BJ (cell line): ENCODE measurements at places on chromosomes 3 and 15.

GRCh38 chr3:124599779-124600693 lies 130.2 kb upstream of the UMPS start:
- DNase-seq, result no peak

- DNase-seq, result peak; percentile 99
Measured at GRCh38 chr3:175002732-175003143, 143.6 kb downstream of the NAALADL2 start.

- no peak for DNase-seq
Measured at GRCh38 chr3:142888099-142888480, 793 bp downstream of the PCOLCE2 start.

DNA sequence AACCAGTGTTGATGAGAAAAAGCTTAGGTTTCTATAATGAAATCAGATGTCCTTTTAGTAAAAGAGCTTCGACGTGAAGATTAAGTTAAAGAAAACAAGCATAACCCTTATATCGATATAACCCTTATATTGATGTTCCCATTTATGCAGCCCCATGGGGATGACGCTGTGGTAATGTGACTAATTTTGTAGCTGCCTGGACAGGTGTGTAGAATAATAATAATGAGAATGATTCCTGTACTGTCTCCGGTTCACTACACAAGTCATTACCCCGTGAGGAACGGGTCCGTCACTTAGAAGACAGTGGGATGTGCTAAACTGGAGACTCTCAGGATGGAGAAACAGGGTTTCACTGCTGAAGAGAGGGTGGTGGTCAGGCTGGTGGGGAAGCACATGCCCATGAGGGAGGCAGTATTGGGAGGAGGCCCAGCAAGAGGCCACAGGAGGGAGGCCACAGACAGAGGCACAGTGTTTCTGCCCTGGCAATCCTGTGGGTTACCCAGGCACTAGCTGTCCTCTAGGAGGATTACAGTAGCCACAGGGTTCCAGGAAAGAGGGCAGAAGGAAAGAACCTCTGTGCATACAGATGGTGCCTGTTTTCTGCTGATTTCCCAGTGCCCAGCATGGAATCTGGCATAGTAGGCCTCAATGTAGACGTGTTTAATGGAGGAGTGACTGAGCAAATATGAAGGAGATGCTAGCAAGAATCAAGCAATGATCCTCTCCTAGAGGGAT lies 191.1 kb upstream of the TSC22D2 start:
- DNase-seq, result no peak

- DNase-seq, result no peak
Measured at GRCh38 chr3:26721047-26721446, 98.5 kb downstream of the LRRC3B start.

DNA sequence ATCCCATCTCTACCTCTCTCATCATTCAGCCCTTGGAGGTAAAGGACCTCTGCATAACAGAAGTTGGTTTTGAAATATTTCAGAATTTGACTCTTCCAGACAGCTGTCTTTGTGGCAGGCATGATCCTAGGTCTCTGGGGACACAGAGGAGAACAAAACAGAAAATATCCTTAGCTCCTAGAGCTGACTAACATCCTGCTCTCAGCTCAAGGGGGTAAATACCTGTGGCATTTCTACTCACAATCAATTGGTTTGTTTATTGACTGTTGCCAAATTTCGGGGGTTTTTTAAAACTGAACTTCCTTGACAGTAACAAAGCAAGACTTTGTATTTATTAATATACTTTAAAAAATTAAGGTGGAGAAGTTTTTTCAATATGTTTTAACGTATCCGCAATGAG lies 78.8 kb downstream of the EOMES start:
- DNase-seq, result no peak

DNA sequence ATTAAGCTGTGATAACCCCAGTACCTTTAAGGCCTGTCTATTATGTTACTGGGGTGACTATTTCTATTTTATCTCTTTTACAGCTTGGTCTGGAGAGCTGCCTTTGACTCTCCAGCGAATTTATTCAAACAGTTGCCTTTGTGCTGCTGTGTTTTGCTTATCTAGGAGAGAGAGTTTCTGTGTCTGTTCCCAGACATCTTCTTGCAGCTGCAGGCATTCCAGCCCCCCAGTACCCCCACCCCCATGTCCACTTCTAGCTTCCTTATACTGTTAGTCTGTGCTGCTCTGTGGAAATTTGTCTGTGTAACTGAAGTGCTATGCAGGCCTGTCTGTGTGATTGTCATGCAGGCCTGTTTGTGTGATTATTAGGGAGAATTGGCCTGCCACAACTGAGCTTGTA lies 713.7 kb upstream of the SEMA6D start:
- no peak for DNase-seq

DNA sequence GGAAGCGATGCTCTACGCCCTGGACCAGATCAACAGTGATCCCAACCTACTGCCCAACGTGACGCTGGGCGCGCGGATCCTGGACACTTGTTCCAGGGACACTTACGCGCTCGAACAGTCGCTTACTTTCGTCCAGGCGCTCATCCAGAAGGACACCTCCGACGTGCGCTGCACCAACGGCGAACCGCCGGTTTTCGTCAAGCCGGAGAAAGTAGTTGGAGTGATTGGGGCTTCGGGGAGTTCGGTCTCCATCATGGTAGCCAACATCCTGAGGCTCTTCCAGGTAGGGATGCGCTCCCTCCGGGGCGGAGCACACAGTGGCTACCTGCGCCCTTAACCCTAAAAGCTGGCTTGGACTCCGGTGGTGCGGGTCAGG lies 698 bp downstream of the GRM7 start:
- DNase-seq, result no peak

DNA sequence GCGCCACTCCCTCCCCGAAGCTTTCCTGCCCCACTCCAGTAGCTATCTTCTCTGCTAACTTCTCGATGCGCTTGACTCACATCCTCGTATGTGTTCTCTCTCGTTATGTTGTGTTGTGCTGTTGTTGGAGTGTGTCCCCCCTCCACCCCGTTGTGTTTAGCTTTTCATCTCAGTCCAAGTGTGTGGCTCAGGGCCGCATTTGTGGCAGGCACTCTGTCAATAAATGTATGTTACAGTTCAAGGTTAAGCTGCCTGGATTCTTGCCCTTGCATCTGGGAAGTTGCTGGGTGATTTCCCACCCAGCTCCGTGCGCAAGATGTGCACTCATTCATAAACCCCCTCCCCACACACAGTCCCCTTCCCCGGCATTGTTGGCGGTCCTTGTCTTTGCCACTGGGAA lies 71.9 kb downstream of the PGPEP1L start:
- DNase-seq, result no peak

GRCh38 chr3:80424951-80425350 lies 657.2 kb upstream of the ROBO1 start:
- DNase-seq, result no peak

- DNase-seq, result no peak
Measured at GRCh38 chr3:126343649-126344035, 13.6 kb downstream of the KLF15 start.

DNA sequence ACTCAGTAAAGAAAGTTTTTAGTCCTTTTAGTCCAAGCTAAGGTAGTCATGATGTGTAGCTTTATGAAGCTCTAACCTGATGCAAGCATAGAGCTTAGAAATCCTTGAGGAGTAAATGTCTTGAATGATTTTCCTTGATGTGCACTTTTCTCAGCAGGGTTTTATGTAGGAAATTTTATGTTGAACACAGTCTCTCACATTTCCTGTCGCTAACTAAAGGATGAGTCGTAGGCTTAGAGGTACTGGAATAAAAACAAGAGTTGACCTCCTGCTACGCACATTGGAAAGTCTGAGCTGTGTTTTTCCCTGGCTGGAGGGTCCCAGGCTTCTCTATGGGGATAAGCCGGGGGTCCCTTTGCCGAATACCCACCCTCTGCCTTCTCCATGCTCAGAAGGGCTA lies 34.7 kb upstream of the ZPLD1 start:
- DNase-seq, result no peak

- no peak for DNase-seq
Measured at GRCh38 chr3:10281951-10282350, 10.8 kb downstream of the GHRL start.

- DNase-seq, result no peak
Measured at GRCh38 chr3:146577662-146578061, 27.5 kb downstream of the PLSCR5 start.

- DNase-seq, result no peak
Measured at GRCh38 chr15:70322051-70322668, 224.4 kb upstream of the TLE3 start.

DNA sequence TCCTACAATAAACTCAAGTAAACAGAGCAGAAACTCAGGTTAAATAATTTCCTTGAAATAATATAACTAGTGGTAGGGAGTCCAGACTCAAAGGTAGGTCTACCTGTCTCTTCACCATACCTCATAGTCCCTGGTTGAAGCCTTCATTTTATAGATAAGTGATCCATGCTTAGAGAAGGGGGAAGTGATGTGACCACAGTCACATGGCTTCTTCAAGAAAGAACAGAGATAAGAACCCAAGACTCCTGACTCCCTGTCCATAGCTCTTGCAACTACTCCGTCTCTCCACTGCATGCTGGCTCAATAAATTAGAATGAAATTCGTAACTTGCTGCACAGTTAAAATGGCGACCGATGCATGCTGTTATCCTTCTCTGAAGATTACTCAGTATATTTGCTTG lies 11.0 kb upstream of the C15orf61 start:
- no peak for DNase-seq
